Right cardiac atrium (tissue), 5 donors: ENCODE measurements at places on chromosomes 7 and 10. TPM values are rescaled to one million over a fixed set of nuclear protein-coding genes. Genes with fewer than 3 reads are reported as not detected.

DNA sequence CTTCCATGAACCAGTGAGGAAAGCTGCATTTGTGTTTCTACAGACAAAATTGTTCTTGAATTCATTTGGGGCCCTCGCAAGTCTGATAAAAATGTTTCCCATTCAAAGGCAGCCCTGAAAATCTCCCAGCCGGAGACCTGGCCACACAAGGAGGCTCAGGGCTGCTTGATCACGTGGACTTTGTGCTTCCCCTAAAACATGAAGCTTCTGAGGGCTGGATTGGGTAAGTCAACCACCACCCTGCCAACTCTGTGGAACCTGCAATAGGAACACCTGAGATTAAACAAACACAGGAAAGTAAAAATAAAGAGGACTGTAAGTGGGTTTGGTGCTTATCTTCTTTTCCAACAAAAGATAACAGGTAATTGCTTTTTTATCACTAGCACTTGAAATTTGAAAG lies 133.8 kb downstream of the C10orf90 start:
- DNase-seq = no peak

DNA sequence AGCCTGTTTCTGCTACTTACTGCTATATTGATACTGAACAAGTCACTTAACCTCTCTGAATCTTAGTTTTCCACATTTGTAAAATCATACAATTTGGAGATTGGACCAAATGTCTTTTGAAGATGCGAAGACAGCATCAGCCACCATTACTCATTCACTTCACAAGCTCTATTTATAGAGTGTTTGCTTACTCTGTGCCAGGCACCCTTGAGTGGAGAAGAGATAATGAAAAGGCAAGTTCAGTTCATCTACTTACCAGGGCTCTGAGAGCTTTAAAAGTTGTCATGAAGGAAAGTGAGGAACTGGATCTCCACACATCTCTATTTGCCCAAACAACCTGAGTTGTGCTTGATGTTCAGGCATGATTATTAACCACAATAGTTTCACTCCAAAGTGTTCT lies 277.5 kb downstream of the CSTF2T start:
- no peak for DNase-seq

DNA sequence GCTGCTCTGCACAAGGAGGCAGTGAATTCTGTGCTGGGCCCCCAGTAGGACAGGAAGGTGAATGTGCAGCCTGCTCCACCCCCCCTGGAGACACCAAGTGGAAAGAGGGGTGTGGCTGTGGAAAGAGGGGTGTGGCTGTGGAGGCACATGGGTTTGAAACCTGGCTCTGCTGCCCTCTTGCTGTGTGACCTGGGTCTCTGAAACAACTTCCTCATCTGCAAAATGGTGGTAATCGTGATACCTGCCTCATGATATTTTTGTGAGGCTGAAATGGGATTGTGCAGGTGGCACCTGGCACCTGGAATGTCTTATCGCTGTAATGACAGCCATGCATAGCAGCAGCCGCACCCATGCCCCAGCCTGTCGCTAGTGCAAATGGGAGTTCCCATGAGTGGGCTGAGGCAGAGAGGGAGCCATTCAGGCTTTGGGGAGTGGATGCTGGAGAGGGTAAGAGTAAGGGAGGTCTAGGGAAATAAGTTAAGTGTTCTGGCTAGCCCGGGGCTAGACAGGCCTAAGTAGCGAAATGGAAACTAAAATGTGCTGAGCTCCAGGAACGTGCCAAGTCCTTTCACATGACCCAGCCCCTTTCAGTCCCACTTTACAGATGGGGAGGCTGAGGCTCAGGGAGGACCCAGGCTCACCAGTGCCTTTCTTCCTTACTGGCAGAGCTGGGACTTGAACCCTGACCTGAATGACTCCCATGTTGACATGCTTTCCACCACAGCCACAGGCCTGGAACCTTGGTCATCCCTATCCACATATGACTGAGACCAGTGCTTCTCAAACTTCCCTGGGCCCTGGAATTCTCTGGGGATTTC lies 35.0 kb downstream of the C10orf105 start:
- peak; percentile 22 for DNase-seq

- no peak for DNase-seq
These were observed 233.5 kb upstream of the MGMT start for GRCh38 chr10:129233351-129234148.

- no peak for DNase-seq
These were observed 35.4 kb downstream of the TMEM120A start for GRCh38 chr7:75958802-75959543.

- no peak for DNase-seq
These were observed 5.8 kb upstream of the MMP21 start for GRCh38 chr10:125781374-125781773.

- no peak for DNase-seq
These were observed 42.8 kb upstream of the WNT8B start for GRCh38 chr10:100419911-100420449.

DNA sequence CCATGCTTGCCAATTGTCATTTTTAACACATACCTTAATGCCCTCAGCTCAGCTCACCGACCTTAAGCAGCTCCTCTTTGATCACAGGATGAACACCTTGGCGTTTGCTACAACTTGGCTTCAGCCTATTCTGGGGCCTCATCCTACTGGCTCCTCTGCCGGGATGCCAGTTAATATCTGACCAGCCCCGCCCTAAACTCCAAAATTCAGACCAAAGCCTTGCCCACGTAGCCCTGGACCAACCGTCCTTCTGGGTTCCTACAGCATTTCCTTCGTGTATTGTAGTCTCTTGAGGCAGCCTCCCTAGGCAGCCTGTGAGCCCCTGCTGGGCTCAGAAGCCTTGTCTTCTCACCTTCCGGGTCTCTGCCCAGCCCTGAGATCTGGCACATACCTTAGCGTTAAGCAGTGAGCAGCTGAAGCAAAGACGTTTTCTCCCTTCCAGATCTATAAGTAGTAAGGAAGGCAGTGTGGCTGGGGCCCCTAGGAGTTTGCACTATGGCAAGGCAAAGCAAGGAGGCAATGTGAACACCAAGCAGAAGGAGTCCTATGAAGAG lies 836 bp downstream of the ENO4 start:
- no peak for DNase-seq

GRCh38 chr7:88314061-88314491 lies 7.4 kb upstream of the STEAP4 start:
- no peak for DNase-seq

DNA sequence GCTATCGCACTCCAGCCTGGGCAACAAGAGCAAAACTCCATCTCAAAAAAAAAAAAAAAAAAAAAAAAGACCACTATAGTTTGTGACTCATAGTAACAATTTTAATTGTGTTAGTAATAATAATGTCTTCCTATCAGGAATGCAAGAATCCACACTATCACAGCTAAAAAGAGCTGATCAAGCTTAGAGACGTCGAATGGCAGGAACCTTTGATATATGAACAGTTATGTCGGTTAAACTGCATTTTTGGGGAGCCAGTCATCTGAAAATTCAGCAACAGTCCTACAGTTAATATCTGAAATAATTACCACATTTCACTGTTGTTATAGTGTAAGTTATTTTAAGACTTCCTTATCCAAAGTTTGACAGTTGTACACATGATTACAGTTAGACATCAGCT lies 8.8 kb downstream of the PHYH start:
- DNase-seq = no peak

- DNase-seq = no peak
These were observed 148.4 kb downstream of the TPST1 start for GRCh38 chr7:66353547-66353946.

- DNase-seq = no peak
These were observed 14.9 kb downstream of the HIPK2 start for GRCh38 chr7:139762886-139763285.

- DNase-seq = no peak
These were observed 267.1 kb upstream of the FZD8 start for GRCh38 chr10:35909121-35909720.

- peak; percentile 33 for DNase-seq
These were observed 83.9 kb downstream of the JAZF1 start for GRCh38 chr7:28096713-28097112.

GRCh38 chr10:15122477-15123030 lies 25.4 kb downstream of the RPP38 start:
- no peak for DNase-seq

DNA sequence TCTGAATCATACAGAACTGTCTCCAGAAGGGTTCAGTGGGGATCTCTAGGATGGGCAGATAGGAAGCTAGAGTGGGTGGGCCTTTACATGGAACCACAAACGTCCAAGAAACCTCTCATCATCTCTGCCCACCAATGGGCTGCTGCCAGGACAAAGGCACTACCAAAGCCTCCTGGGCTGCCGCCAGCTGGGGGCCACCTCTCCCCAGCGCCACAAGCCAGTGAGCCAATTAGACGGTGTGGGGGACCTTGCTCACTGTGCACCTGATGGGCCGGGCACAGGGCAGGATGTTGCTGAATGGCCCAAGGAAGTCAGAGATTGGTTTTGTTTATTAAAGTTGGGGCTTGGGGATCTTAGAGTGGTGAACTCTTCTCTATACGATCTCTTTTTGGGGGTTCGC lies 242.1 kb downstream of the MGMT start:
- no peak for DNase-seq

GRCh38 chr7:149369497-149369896 lies 91.4 kb downstream of the ZNF777 start:
- no peak for DNase-seq

AMPH gene
- polyA plus RNA-seq = 1.3 TPM

GRM8 gene
- polyA plus RNA-seq = 0.09 TPM

ZNF862 gene
- 7.8 TPM for polyA plus RNA-seq

C10orf143 gene
- polyA plus RNA-seq = 4.0 TPM

PSTK gene
- polyA plus RNA-seq = 4.9 TPM

STEAP4 gene
- 10.6 TPM for polyA plus RNA-seq

CDH23 gene
- polyA plus RNA-seq = 2.9 TPM

SCIN gene
- polyA plus RNA-seq = 0.20 TPM

ZNF273 gene
- 2.6 TPM for polyA plus RNA-seq

AKR1C2 gene
- polyA plus RNA-seq = 52.0 TPM
